Endodermal cell (in vitro differentiated cells): ENCODE measurements at places on chromosomes 3 and 15. TPM values are rescaled to one million over a fixed set of nuclear protein-coding genes. Genes with fewer than 3 reads are reported as not detected.
A peak's percentile ranks its signal among the peaks of the same experiment; 100 is the strongest.

Gene CPA3
- total RNA-seq, result not detected in 3 replicates

Gene PLSCR2
- 2.7 and 3.0 TPM in 2 replicates for total RNA-seq

Gene BCHE
- total RNA-seq, result 0.79 TPM in 2 replicates

Gene GPR149
- total RNA-seq, result not detected in 3 replicates

Gene FOXB1
- 0.35 TPM in 1 of 3 replicates, not detected in the others for total RNA-seq

Gene NR1I2
- total RNA-seq, result 0.18 and 0.29 TPM in 2 replicates

Gene NRG4
- 0.95 and 1.3 TPM in 2 replicates for total RNA-seq

Gene TUSC7
- not detected in 2 replicates for total RNA-seq

Gene GADL1
- total RNA-seq, result not detected in 2 replicates

GRCh38 chr3:63523100-63523499 lies 129.4 kb upstream of the SNTN start:
- H3K4me1 ChIP-seq, result peaks cover 10% of the 10 kb centered on the region
- H3K27me3 ChIP-seq, result no peaks in the 10 kb centered on the region

DNA sequence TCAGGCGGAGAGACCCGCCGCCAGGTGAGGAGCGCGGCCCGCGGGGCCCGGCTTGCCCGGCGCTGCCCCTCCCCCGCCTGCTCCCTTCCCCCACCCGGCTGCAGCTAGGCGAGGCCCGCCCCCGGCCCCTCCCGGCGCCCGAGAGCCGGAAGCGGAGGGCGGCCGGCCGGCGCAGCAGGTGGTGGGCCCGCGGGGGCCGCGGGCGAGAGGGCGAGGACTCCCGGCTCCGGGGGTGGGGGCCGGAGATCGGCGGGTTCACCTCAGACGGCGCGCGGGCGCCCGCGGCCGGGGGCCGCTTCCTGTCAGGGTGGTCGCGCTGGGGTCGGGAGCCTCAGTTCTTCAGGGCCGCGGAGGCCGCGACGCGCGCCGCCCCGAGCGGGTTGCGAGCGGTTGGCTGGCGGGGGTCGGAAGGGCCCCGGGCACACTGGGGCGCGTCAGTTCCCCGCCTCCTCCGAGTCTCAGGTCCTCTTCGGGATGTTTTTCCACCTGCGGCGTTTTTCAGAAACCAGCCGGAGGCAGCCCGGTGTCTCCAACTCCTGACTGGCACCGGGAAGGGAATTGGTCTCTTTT lies 395 bp downstream of the ZFAND6 start:
- no peaks in the 10 kb centered on the region for H3K36me3 ChIP-seq
- peak overlapping the region; percentile 89 for H3K4me3 ChIP-seq
- H3K27ac ChIP-seq, result peak overlapping the region; percentile 79
- peaks cover 6% of the 10 kb centered on the region for H3K27me3 ChIP-seq
- DNase-seq, result no peak
- H3K4me1 ChIP-seq, result peaks cover 4% of the 10 kb centered on the region

GRCh38 chr15:63473749-63473998 lies 30.7 kb upstream of the USP3 start:
- H3K4me3 ChIP-seq, result no peak overlapping the region
- no peaks in the 10 kb centered on the region for H3K36me3 ChIP-seq
- H3K27ac ChIP-seq, result no peak overlapping the region
- no peak for DNase-seq
- peaks cover 19% of the 10 kb centered on the region for H3K4me1 ChIP-seq

GRCh38 chr3:196144383-196145105 lies 62.7 kb upstream of the TFRC start:
- no peak for DNase-seq
- no peaks in the 10 kb centered on the region for H3K4me1 ChIP-seq
- no peak overlapping the region for H3K27ac ChIP-seq
- no peaks in the 10 kb centered on the region for H3K27me3 ChIP-seq
- H3K36me3 ChIP-seq, result no peaks in the 10 kb centered on the region

DNA sequence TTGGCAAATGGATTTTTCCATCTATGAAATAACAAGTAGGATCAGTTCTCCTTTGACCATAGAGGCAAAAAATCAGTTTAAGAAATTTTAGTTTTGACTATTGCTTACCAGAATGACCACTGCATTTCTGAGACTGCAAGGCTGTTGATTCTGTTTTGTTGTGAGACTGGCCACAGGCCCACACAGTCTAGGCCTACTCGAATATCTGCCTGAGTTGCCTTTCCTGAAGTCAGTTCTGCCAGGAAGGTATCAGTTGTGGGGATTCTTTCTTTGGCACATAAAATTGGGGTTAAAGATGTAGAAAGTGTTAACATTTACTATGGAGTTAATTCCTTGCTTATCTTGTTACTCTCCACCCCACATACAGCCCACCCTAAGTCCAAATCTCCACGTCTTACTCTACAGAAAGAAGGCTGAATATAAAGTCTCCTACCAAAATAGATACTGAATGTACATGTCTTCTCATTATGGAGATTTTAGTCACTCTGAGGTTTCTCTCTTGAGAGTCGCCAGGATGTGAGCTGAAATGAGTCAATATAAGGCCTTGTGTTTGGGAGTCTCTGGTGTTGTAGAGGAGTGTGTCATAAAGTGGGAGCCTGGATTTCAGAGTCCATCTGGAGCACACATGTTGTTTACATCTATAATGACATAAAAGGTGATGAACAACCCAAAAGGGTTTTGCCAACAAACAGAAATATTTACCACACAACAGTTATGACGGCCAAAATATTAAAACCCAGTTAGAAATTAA lies 45.0 kb upstream of the WWTR1 start:
- no peaks in the 10 kb centered on the region for H3K27me3 ChIP-seq
- no peaks in the 10 kb centered on the region for H3K4me1 ChIP-seq
- H3K36me3 ChIP-seq, result no peaks in the 10 kb centered on the region
- no peak overlapping the region for H3K4me3 ChIP-seq

- H3K4me1 ChIP-seq, result no peaks in the 10 kb centered on the region
- no peaks in the 10 kb centered on the region for H3K36me3 ChIP-seq
- H3K4me3 ChIP-seq, result no peak overlapping the region
- no peak for DNase-seq
- H3K27me3 ChIP-seq, result no peaks in the 10 kb centered on the region
Observed at GRCh38 chr15:52196891-52197290, 5.7 kb upstream of the GNB5 start.

DNA sequence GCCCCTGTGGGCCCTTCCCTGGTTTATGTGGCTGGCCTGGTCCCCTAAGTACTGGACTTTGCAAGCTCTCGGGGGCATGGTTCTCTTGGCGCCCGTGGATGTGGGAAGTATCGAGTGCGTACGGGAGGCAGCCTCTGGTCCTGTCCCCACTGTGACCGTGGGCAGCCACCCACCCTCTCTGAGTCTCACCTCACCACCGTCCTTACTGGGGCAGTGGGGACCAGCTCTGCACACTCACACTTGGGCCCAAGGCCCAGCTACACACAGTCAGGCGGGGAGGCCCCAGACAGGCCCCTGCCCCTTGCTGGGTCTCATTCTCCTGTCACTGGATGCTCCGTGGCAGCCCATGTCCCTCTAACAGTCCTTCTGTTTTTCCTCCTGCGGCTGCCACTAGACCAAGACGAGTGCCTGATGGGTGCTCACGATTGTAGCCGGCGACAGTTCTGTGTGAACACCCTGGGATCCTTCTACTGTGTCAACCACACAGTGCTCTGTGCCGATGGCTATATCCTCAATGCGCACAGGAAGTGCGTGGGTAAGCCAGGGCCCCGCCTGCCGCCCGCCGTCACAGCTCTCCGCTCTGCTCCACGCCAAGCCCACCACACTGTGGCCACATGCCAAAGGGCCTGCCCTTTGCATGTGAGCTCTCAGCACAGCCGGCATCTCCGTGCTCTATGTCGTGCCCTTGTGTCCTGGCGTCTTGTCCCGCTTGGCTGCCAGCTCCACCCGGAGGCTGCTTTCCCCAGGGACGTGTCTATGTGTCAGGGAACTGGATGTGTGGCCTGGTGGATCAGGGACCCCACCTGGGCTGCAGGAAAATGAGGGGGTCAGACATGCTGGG lies 72.7 kb downstream of the FBLN2 start:
- no peaks in the 10 kb centered on the region for H3K4me1 ChIP-seq
- no peak overlapping the region for H3K4me3 ChIP-seq
- no peaks in the 10 kb centered on the region for H3K36me3 ChIP-seq

DNA sequence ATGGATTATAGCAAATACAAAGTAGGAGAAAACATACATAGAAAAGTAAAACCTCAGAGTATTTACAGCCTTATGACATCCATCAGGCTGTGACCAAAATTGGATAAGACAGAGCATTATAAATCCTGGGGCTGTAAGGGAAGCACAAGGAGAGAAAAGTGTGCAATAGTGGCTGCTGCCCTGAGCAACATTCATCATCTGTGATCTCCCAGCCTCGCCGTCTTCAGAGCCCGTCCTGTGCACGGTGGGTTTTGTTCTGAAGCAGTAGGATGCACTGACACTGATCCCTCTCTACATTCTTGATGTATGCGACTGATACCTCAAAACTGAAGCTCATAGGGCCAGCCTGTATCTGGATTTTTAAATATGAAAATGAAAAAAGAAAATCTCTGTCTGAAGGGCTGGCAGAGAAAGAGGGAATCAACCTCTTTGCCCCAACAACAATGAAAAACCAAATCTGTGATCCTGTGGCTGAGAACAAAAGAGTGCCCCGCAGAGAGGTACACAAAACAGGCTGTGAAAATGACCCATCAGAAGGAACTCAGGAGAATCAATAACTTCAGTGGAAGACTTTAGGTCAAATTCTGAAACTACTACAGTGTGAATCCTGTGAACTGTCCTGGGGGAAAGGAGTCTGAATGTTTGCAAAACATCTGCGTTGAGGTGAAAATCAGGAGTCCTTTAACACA lies 8.2 kb upstream of the RTP4 start:
- peaks cover 35% of the 10 kb centered on the region for H3K4me1 ChIP-seq
- H3K36me3 ChIP-seq, result no peaks in the 10 kb centered on the region
- peak overlapping the region; percentile 82 for H3K27ac ChIP-seq
- peak; percentile 71 for DNase-seq
- H3K4me3 ChIP-seq, result peak overlapping the region; percentile 22
- no peaks in the 10 kb centered on the region for H3K27me3 ChIP-seq

DNA sequence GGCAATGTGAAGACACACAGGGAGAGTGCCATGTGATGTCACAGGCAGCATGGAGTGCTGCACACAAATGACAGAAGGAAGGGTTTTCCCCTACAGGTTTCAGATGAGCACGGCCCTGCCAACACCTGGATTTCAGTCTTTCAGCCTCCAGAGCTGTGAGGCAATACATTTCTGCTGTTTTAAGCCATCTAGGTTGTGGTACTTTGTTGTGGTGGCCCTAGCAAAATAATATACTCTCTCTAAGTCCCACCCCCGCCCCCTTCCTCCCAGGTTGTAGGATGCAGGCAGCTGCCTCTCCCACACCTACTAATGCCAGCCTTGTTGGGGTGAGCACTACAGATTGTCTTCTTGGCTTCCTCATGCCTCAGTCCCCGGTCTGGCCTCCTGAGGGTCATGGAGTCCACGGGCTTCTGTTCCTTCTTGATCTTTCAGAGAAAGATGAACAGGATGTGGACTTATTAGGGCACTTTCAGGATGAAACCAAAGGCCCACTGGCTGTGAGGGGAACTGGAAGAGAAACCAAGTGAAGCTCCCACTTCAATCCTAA lies 180.0 kb downstream of the CD47 start:
- H3K4me3 ChIP-seq, result no peak overlapping the region
- no peaks in the 10 kb centered on the region for H3K27me3 ChIP-seq
- H3K4me1 ChIP-seq, result no peaks in the 10 kb centered on the region
- no peak overlapping the region for H3K27ac ChIP-seq

DNA sequence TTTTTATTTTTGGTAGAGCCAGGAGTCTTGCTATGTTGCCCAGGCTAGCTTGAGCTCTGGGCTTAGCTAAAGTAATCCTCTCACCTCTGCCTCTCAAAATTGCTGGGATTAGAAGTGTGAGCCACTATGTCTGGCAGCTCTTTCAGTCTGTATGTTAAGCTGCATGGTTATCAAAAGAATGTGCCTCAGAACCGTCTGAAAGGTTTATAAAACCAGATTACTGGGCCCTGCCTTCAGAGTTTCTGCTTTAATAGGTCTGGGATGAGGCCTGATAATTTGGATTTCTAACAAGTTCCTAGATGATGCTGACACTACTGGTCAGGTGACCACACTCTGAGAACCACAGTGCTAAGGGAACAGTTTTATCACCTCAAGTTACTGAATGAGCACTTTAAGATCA lies 34.6 kb downstream of the SENP5 start:
- no peak for DNase-seq
- no peaks in the 10 kb centered on the region for H3K27me3 ChIP-seq
- H3K36me3 ChIP-seq, result peaks cover 79% of the 10 kb centered on the region
- H3K4me3 ChIP-seq, result no peak overlapping the region

- no peak overlapping the region for H3K4me3 ChIP-seq
- no peaks in the 10 kb centered on the region for H3K4me1 ChIP-seq
- H3K27me3 ChIP-seq, result no peaks in the 10 kb centered on the region
Observed at GRCh38 chr3:70775257-70775656, 462.8 kb upstream of the MDFIC2 start.

DNA sequence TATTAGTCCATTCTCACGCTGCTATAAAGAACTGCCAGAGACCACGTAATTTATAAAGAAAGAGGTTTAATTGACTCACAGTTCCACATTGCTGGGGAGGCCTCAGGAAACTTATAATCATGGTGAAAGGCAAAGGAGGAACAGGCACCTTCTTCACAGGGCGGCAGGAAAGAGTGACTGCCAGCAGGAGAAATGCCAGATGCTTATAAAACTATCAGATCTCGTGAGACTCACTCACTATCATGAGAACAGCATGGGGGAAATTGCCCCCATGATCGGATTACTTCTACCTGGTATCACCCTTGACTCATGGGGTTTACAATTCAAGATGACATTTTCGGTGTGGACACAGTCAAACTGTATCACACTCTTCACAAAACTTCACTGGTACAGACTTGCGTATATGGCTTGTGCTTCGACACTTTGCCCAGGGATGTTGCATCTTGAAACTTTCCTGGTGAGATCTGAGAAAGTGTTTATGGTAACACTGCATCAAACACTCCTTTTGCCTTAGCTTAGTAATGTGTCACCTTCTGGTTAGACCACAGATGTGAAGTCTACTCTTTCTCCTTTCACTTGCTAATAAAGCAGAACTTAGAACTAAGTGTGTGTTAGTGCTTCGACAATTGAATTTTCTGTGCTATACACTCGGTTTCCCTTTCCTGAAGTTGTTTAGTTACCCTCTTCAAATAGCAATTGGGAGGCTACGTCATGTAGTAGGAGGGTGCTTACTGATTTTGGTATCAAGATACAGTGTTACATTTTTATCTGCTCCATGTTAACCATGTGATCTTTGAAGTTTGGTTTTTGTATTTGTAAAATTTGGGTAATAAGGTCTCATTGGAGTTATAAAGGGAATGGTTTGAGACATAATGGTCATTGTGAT lies 185.7 kb downstream of the LPP start:
- DNase-seq, result no peak
- no peak overlapping the region for H3K27ac ChIP-seq
- H3K27me3 ChIP-seq, result no peaks in the 10 kb centered on the region
- no peak overlapping the region for H3K4me3 ChIP-seq
- peaks cover 5% of the 10 kb centered on the region for H3K4me1 ChIP-seq
- H3K36me3 ChIP-seq, result peaks cover 20% of the 10 kb centered on the region

- H3K36me3 ChIP-seq, result no peaks in the 10 kb centered on the region
- no peak for DNase-seq
- no peaks in the 10 kb centered on the region for H3K4me1 ChIP-seq
- H3K27me3 ChIP-seq, result no peaks in the 10 kb centered on the region
- no peak overlapping the region for H3K4me3 ChIP-seq
Observed at GRCh38 chr3:61417352-61417751, 144.0 kb upstream of the PTPRG start.
